AG09309 (cell line): ENCODE measurements at places on chromosomes 11 and 22.
A peak's percentile ranks its signal among the peaks of the same experiment; 100 is the strongest.

DNA sequence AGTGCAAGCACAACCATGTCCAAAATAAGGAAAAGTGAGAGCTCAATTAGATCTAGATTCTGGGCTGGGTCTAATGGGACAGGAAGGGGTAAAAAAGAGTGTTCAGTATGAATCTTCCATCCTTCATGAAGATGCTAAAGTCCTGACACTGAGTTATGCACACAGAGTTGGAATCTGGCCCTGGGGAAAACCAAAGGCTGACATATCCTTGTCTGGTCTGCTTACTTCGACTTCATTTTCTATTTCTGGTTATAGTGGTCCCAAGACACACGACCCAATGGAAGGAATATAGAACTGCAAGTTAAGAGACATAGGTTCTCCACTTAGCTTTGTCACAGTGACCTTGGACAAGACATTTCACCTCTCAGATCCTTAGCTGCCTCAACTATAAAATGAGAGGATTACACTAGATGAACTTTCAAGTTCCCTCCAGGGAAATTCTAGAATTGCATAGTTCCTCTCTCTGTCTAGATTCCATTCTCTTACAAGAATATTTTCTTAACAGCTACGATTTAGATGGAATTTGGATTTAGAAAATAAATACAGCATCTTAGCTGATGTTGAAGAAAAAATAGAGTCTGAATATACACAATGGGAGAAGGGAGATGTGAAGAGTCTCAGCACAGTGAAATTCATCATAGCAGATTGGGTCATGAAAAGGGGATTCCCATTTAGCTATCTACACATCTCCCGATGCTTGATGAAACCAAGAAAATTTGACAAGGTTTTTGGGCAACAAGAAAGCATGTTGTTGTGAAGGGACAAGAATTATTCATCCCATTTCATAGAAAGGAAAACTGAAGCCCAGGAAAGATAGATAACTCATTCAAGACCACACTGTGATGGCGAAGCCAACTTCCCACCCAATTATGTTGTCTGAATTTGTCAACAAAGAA, 3.3 kb downstream of the BLID start:
- DNase-seq = no peak

DNA sequence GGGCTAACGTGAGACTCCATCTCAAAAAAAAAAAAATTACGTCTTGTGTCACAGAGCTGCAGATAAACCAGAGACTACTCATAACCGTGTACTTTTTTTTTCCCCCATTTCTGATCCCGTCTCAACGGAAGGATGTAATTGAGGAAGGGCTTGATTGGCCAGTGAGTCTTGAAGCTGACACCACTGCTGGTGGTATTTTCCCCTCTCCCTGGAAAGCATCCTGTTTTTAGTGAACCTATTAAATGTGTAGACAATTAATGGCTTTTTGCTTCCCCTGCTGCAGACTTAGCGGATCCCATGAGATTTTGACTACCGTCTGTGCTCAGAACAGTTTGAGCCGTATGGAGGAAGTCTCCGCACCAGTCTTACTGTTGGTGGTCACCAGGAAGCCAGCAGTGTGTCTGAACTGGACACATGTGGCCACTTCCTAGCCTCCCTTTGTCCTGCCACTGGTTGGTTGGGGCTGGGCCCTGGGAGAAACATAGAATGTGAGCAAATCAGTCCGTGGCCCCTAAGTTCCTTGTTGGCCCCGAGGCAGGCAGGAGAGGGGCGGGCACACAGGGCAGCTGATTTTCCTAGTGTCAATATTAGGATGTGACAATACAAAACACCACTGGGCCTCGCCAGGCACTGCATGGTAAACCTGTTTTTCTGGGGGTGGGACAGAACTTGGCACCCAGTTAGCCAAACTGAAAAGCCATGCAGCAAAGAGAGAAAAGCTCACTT, 3.1 kb downstream of the BIK start:
- no peak for DNase-seq

GRCh38 chr11:104124979-104125378, 39.0 kb downstream of the PDGFD start:
- DNase-seq = no peak

DNA sequence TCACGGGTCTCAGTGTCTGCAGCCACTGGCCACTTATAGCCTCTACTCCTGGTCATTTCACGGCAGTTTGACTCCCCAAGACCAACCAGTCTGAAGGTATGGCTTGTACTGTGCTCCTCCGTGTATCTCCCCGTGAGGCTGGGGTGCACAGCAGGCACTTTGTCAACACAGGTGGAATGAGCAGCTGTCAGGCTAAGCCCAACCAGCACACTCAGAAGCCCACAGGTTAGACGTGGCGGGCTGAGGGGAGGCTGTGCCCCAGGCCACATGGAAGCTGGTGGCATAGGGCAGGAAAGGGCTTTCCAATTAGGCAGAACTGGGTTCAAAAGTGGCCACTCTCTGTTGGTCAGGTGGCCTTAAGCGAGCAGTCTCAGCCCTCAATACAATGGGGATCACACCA, 7.0 kb downstream of the TP53I11 start:
- DNase-seq = no peak

DNA sequence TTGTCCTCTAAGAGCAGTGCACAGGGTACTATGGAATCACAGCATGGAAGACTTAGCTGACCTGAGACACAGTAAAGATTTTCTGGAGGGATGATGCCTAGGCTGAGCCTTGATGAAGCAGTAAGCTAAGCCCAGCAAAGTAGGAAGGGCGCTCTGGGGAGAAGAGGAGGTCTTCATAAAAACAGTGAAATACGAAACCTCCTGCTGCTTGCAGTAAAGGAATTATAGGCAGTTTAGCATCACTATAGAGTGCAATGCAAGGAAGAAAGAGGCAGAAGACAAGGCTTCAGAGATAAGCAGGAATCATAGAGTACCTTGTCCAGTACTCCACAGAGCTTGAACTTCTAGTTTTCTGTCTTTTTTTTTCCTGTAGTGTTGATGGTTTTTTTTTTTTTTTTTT, 555.7 kb upstream of the CADM1 start:
- no peak for DNase-seq

DNA sequence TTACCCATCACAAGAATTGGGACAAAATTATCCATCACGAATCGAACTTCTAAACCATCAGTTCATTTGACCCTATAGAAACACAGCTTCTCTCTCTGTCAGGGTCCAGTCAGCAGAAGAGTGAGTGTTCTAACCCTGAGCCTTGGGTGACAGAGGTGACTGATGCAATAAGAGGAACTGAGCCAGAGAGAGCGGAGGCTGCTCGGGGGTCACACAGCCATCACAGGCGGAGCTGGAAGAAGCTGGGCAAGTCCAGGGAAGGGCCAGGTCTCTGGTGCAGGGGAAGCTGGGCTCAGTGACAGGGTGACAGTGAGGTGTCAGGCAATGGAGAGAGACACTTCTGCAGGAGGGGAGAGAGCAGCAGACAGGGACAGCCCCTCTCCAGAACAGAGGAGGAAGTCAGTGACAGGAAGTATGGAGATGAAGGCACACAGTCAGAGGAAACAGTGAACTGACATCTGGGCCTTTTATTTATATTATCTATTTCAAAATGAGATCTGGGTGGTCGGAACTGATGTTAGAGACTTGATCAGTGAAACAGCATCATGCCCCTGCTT, 184.0 kb upstream of the TBCEL start:
- DNase-seq = no peak

GRCh38 chr11:85718991-85719807, 33.2 kb upstream of the CCDC89 start:
- peak; percentile 96 for DNase-seq

DNA sequence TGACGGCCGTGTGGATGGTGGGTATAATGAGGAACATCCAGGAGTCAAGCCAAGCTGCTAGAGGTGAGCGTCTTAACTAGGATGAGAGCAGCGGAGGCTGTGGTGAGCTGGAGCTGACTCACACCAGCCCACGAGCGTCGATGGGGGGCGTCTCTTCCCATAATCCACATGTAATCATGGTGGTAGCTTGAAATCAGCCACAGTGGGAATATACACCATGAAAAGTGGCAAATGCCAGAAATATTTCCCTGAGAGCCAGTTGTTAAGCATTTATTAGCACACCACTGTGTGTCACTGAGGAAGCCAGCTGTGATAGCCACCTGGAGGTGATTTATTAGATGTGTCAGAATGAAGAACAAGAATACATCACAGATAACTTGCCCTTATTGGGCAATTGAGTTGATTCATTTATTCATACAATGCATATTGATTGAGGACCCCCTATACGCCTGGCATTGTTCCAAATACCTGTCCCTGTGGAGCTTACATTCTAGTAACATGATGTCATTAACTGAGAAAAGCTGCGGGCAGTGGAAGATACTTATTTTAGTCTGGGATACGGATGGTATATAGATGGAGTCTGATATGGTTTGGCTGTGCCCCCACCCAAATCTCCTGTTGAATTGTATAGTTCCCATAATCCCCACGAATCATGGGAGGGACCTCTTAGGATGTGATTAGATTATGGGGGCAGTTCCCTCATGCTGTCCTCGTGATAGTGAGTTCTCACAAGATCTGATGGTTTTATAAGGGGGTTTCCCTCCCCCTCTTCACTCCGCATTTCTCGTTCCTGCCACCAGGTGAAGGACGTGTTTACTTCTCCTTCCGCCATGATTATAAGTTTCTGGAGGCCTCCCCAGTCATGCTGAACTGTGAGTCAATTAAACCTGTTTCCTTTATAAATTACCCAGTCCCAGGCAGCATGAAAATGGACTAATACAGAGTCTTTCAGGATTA, 473.4 kb downstream of the METTL15 start:
- DNase-seq = peak; percentile 46
